AG09309 (cell line): ENCODE measurements at places on chromosomes 7 and 10.

DNA sequence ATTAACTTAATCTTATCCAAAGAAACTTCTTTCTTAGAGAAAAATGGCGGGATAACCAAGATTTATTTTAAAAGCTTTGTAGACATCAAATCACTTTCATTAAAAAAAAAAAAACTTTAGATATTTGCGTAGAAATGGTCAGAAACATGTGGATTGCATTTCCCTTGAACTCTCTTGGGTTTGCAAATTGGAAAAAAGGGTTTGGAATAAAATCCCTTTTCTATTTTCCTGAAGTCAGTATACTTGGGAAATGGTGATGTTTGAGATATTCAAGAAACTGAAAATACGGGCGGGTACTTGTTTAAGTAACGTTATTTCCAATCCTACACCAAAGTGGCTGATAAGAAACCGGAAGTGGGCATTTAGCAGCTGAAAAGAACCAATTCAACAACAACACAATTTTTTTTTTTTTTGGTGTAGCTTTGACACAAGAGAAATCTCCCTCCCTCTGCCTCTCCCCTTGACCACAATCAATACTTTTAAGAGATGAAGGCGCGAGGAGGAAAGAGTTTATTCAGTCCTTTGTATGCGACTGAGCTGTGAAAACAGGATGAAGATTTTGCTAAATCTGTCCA, 13.7 kb upstream of the GFRA1 start:
- no peak for DNase-seq

GRCh38 chr10:96588616-96589419, 2.0 kb upstream of the TM9SF3 start:
- DNase-seq = no peak

DNA sequence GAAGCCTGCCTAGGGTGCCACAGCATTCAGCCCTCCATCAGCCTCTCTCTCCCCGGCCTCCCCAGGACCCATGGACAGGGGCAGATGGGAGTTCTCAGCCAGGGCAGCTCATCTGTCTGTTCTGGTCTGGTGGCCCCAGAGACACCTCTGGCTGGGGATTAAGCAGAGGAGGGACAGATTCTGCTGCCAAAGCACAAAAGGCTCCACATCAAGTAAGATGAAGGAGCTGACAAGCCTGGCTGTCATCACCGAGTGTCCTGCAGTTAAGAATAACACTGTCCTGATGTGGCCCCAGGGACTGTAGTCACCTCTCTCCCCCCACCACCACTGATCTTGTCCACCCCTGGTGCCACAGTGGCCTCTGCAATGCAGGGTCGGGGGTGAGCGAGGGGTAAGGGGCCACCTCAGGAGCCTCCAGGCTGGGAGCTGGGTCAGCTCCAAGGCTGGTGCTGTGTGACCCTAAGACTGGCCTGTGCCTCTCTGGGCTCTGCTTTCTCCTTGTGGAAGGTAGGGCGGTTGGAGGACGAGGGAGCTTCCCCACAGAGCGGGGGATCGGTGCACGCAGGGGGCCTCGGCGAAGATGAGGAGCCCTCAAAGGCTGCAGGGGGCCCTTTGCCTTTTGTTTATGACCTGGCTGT, 18.7 kb downstream of the C10orf105 start:
- DNase-seq = no peak

- DNase-seq = no peak
Measured at GRCh38 chr7:74018246-74018895, 9.6 kb upstream of the ELN start.

- DNase-seq = no peak
Measured at GRCh38 chr10:28768227-28768626, 90.9 kb downstream of the BAMBI start.

DNA sequence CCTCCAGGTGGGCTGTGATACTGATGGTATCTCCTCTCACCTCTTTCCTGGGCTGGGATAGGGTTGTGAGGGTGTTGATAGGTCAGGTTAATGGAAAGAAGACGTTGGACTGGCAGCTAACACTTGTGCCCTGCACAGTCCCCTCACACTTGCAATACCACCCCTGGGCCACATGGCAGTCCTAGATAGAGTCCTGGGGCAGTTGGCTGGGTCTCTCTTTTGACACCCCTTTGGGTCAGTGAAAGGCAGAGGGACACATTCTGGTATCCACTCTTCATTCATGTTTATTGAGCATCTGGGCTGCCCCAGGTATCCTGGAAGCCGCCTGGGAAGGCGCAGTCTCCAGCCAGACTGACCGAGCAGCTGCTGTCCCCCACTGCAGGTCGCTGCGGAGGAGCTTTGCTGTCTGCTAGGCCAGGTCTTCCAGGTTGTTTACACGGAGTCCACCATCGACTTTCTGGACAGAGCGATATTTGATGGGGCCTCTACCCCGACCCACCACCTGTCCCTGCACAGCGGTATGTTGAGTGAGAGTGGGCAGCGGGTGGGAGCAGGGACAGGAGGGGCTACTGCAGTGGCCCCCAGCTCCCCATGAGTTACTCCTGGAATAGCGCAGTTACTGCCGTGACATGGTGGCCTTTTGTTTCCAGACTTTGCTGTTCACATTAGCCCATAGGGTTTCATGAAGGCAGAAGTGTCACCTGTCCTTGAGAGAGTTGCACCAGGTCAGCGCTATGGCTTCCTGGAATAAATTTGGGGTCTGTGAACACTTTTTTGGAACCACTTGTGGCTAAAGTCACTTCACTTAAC, 19.1 kb downstream of the NACAD start:
- DNase-seq = no peak
